GM23338 (cell line): ENCODE measurements at places on chromosomes 1 and 21. TPM values are rescaled to one million over a fixed set of nuclear protein-coding genes. Genes with fewer than 3 reads are reported as not detected.
A peak's percentile ranks its signal among the peaks of the same experiment; 100 is the strongest.

Gene CD1D
- 1.3 and 2.7 TPM in 2 replicates for total RNA-seq

Gene DNASE2B
- not detected in 2 replicates for total RNA-seq

Gene SPRR1B
- total RNA-seq, result not detected in 2 replicates

Gene THEM5
- not detected in 2 replicates for total RNA-seq

Gene BMP8A
- 0.63 and 1.3 TPM in 2 replicates for total RNA-seq

Gene HFM1
- total RNA-seq, result 3.3 and 5.2 TPM in 2 replicates

DNA sequence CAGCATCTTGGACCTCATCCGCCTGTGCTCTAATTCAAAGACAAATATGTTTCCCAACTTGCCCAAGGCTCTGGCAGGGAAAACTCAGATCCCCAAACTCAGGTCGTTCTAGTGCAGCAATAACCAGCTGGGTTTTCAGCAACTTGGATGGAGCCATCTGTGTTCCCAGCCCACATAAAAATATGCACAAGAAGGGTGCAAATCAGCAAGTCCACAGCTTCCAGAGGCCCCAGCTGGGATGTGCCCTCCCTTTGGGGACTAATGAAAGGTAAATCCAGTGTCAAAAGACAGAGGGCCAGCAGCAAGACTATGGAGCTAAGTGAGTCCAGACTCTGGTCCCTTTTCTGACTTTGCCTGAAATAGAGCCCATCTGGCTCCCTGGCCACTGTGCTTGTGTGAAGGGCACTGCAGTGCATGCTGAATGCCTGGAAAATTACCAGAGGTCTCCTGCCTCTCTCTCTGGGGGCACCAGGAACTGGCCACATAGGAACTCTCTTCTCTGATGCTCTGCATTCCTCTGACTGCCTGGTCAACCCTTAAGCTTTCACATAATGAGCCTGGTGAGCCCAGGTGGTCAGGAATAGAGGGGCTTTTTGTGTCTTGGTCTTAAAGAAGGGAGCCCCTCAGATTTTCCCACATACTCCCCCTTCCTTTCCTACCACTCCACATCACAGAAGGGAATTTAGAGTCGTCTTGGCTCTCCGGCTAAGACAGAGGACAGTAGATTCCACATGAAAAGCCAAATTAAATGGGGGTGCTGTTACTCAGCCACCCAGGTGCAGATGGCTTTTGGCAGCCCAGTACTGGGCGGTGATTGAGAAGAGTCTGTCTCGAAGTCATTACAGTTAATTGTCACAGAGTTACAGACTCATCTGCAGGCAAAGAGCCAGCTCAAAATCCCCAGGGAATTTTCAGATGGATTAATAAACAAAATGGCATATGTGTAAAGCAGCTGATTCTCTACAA lies 88.1 kb upstream of the C1orf21 start:
- peak; percentile 23 for DNase-seq

DNA sequence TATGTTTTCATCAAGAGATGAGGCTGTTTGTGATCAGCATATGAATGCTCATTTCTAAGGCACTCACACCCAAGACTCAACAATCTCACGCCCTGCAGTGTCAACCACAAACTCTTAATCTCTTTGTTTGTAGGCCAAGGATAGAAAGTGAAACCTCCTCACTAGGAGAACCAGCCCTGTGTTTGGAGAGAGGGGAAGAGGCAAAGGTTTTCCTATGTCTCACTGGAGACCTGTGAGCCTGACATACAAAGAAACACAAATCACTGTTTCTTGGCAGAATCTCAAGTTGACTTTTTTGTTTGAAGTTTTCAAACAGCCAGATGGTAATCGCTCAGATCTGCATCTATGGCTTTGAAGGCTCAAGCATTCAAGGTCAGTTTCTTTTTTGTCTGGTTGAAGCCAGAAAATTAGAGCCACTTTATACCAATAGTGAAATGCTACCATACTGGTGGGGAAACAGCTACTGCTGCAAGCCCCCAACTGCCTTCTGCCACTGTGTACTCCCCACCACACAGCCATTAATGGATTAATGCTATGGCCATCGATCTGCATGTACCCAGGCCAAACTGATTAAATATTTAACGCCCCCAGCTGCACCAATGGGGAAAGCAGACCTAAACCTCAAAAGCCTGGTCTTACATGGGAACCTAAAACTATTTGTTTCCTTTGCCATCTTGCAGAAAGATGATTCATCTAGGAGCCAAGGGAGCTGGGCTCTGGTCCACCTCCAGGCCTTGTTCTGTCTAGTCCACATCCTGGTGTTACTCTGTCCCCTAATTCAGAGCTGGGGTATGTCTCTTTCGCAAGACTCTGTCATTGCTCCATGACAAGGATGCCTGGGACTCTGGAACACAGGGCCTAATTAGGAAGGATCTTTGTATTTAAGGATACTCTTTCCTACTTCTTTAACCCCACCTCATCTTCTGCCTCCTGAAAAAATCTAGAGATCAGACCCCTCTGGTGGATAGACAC lies 16.3 kb downstream of the PDZK1 start:
- DNase-seq, result no peak

- DNase-seq, result peak; percentile 84
Observed at GRCh38 chr1:11650331-11650991, 3.8 kb downstream of the FBXO2 start.

GRCh38 chr1:35340519-35340918 lies 72.0 kb downstream of the ZMYM4 start:
- peak; percentile 41 for DNase-seq

- DNase-seq, result no peak
Observed at GRCh38 chr1:2638466-2639115, 5.8 kb upstream of the MMEL1 start.

DNA sequence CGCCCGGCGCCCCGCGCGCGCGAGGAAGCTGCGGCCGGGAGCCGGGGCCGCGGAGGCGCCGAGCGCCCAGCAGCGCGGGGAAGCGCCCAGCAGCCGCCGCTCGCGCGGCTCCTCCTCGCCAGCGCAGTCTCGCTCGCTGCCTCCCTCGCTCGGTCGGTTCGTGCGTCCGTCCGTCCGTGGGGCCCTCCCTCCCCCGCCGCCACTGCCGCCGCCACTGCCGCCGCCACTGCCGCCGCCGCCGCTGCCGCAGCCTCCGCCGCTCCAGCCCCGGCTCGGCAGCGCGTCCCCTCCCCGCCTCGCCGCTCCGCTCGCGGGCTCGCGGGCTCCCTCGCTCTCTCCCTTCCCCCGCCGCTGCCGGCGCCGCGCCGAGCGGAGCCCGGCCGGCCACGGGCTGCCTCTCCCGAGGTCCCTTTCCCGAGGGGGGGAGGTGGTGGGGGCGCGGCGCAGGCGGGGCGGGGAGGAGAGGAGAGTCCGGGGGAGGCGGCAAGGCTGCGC lies at the start of gene KCND3:
Gene KCND3, minus strand, starts transcription at position 138 of the 495 bp plus-strand sequence.
- DNase-seq, result peak; percentile 42

- no peak for DNase-seq
Observed at GRCh38 chr1:231808116-231808515, 181.5 kb downstream of the DISC1 start.

- DNase-seq, result no peak
Observed at GRCh38 chr1:54301497-54301896, 101.5 kb downstream of the MRPL37 start.

DNA sequence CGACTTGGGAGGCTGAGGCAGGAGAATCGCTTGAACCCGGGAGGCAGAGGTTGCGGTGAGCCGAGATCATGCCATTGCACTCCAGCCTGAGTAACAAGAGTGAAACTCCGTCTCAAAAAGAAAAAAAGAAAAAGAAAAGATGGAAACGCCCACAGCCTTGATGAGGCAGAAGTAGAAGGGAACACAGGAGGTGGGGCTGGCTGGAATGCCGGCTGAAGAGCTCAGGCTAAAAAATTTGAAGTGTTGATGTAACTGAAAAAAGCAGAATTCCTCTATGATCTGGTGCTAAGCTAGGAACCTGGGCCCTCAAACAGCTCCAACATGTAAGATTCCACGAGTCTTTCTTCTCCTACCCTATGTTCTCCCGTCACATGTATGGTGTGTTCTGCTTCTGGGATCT lies 53.6 kb downstream of the SLC66A1 start:
- no peak for DNase-seq

DNA sequence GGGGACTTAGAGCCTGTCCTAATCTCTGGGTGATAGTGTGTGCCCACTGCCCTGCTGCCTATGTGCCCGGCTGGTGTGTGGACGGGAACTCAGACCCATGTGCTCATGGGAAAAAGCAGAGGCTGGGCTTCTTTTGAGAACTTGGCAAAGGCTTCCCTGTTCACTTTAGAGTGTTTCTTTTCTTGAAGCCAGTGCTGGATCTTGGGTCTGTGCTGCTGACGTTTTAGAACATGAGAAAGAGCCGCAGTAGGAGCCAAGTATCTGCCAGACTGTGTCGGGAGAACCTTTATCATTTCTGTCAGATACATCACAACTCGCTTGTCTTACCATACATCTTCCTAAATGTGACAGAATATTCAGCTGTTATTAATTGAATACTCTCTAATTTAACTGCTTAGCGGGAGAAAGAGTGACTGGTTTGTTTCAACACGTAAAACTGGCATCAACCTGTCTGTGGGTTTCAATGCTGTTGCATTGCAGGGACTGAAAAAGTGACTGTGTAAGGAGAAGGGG lies 195.2 kb downstream of the PBX1 start:
- DNase-seq, result no peak

GRCh38 chr1:70916034-70916427 lies 131.6 kb downstream of the PTGER3 start:
- no peak for DNase-seq

DNA sequence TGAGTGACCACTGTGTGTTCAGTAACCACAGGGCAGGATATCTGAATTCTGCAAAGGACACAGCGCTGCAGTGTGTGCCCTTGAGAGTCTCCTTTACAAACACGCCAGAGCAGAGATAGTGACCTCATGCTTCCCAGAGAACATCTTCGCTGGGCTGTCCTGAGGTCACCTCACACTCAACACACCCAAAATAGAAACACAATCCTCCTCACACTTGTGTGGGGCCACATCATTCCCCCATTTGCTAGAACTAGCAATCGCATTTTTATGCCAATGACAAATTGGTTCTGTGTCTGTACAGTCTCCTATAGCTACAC lies 140.1 kb upstream of the NRIP1 start:
- DNase-seq, result no peak

- DNase-seq, result no peak
Observed at GRCh38 chr1:116483481-116484309, 87.1 kb downstream of the CD58 start.

- DNase-seq, result no peak
Observed at GRCh38 chr1:24483441-24483840, 19.2 kb upstream of the RCAN3 start.

GRCh38 chr1:245863566-245864184 lies 643.4 kb downstream of the SMYD3 start:
- DNase-seq, result no peak

DNA sequence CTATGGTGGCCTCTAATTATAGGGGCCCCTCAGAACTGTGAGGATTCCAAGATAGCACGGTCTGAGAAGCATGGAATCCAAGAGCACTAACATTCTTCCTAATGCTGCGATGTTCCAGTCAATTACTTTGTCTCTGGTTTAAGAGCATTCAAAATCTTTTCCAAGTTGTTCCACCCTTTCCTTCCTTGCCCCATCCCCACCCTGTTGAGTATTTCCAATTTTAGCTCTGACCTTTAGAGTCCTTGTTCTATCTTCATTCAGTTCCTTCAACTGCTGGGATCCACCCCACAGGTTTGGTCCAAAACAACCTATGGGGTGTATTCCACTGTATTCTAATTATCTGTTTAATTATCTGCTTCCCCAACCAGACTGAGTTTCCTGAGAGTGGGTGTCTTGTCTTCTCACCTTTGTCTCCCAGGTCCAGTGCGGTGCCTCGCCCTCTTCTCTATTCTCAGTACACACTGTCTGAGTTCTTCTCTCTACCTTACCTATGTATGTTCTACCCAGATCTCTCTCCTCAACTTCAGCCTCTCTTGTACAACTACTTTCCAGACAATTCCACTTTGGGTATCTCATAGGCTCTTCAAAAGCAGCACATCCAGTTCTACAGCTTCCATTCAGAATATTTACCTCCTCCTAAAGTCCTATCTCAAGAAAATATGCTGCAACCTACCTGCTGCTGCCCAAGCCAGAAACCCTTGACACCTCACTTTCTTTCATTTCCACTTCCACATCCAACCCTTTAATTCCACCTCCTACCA lies 25.0 kb upstream of the BCL9 start:
- DNase-seq, result no peak

DNA sequence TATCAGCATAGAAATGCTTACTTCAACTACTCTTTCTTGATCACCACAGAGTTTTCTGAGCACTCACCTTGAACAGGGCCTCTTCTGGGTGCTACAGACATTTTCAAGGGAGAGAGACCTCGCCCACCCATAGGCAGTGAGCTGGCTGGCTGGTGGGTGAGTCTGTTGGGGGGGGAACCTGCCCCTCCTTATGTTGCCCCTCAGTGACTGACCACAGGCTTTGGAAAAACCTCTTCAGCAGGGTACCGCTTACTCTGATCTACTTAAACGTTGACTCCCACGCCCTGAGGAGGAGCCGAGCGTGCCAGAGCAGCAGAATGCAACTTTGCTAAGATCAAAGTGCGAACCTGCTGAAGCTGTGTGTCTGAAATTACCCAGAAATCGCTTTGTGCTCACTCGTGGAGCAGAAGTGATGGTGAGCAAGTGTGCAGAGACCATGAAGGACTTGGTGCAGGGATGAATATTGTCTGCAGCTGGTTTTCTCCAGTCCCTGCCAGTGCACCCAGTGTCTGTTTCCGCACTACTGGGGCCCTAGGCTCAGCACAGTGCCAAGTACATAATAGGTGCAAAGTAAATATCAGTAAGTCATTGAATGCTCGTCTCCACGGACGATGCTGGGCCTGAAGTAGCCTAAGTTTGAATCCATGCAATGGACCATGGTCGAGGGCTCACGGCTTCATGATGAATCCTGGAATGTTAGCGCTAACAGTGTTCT lies 158.7 kb upstream of the IRF2BP2 start:
- no peak for DNase-seq

GRCh38 chr21:45470087-45470515 lies 65.1 kb downstream of the COL18A1 start:
- DNase-seq, result no peak

GRCh38 chr1:89673251-89673650 lies 40.3 kb downstream of the LRRC8C start:
- no peak for DNase-seq
